Stimulated activated CD4-positive, alpha-beta T cell treated with anti-CD3 and anti-CD28 coated beads, TNF-alpha, amount 100 ng/mL, for 1 hour (primary cell): ENCODE measurements at places on chromosomes 11 and 22.

- DNase-seq = no peak
Observed at GRCh38 chr11:129825380-129825779, 9.7 kb downstream of the TMEM45B start.

DNA sequence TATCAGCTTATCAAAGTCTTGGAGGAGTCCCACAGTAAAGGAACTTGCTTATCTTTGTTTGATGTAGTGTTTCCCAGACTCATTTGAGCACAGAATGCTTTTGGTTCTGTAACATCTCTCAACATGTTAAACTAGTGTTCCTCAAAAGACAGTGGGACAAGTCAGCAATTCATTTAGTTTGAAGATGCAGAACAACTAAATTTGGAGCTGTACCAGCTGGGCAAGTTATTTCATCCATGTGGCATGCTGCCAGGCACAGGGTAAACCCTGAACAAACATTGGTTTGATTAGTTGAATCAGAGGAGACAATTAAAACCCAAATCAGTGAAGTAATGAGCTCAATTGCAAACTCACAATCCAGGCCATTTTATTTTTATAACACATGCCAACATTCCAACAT, 141.2 kb downstream of the CSNK2A3 start:
- DNase-seq = no peak

- no peak for DNase-seq
Observed at GRCh38 chr11:44120169-44120568, 24.7 kb downstream of the EXT2 start.

DNA sequence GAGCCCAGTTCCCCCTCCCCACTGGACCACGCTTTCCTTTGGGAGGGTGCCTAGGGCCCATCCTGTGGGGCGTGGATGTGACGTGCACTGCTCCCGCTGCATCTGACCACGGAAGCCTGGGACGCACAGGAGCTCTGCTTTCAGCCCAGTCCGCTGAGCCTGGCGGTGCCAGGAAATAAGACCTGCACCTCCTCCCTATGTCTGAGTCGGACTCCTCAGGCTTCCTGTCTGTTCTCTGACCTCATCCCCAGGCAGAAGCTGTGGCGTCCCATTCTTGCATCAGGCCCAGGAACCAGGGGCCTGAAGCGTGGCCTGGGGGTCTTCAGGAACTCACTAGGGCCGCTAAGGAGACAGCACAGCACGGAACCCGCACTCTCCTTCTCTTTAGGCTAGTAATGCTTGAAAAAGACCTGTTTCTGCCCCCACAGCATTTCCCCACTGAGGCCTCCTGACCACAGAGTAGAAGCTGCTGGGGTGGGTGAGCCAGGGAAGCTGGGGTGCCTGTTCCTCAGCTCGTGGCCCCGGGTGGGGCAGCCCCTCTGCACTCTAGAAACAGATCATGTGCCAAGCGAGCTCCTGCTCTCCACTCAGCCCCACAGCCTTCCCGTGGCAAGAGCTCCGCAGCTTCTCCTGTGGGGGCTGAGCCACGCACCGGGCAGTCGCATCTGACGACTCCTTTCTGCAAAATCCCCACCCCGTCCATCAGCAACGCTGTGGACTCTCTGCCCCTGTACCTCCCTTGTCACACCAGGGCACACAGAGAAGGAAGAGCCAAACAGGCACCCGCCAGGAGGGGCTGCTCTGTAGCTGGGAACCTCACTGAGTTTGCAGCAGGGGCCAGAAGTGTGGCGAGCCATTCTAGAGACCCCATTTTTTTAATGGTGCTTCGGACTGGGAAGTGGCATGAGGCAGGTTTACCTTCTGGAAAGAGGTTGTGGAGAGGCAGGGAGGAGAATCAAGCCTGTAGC, 22.6 kb downstream of the MOV10L1 start:
- DNase-seq = no peak

GRCh38 chr11:61542024-61542461, 33.5 kb downstream of the LRRC10B start:
- no peak for DNase-seq

- DNase-seq = no peak
Observed at GRCh38 chr11:117394221-117394925, 66.7 kb downstream of the CEP164 start.

- no peak for DNase-seq
Observed at GRCh38 chr11:126817096-126817495, 183.5 kb downstream of the KIRREL3 start.

DNA sequence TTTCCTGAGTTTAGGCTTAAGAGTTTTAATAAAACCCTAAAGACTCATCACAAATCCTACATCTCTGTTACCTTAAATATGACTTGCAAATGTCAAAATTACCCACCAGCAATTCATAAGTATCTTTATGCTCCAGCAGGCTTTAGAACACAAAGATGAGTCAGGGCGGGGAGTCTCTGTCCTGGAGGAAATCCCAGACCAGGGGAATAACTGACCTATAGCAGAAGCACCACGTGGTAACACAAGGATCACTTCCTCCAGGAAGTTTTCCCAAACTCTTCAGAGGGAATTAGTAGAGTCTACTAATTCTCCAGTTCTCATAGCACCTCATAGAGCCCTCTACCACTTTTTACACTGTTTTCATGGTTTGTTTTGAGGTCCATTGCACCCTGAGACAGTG, 217.0 kb downstream of the NAV2 start:
- no peak for DNase-seq

- DNase-seq = no peak
Observed at GRCh38 chr11:34806875-34807274, 109.3 kb downstream of the APIP start.

GRCh38 chr22:17769013-17769715, 5.1 kb downstream of the BID start:
- DNase-seq = no peak

DNA sequence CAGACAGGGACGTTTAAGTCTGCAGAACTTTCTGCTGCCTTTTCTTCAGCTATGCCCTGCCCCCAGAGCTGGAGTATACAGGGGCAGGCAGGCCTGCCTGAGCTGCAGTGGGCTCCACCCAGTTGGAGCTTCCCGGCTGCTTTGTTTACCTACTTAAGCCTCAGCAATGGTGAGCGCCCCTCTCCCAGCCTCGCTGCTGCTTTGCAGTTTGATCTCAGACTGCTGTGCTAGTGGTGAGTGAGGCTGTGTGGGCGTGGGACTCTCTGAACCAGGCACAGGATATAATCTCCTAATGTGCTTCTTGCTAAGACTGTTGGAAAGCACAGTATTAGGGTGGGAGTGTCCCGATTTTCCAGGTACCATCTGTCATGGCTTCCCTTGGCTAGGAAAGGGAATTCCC, 38.5 kb downstream of the NELL1 start:
- no peak for DNase-seq

DNA sequence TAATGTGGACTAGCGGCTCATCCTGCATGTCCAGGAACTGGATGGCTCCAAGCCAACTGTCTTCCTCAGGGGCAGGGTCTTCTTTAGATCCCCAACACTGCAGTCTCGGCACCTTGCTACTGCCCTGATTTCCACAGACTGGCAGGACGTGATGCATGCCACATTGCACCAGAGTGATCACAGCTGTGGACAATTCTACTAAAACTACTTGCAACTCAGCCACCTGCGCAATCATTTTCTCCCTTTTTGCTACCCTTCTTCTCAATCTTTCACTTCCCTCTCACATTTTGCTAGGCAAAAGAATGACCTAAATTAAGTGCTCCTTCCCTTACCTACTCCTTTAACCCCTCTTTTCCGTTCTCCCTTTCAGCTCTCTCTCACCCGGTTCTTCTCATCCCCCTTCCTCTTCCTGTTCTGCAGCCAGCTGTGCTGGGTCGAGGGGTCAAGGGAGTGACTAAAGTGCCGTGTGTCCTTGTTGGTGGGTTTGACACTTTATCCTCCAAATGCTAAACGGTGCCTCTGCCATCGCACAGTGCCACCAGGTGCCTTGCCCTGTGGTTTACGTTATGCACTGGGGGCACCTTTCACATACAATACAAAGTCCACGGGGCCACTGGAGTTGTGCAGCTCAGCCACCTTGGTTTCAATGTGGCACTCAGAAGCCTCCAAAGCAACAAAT, 11.5 kb upstream of the PEX26 start:
- no peak for DNase-seq

DNA sequence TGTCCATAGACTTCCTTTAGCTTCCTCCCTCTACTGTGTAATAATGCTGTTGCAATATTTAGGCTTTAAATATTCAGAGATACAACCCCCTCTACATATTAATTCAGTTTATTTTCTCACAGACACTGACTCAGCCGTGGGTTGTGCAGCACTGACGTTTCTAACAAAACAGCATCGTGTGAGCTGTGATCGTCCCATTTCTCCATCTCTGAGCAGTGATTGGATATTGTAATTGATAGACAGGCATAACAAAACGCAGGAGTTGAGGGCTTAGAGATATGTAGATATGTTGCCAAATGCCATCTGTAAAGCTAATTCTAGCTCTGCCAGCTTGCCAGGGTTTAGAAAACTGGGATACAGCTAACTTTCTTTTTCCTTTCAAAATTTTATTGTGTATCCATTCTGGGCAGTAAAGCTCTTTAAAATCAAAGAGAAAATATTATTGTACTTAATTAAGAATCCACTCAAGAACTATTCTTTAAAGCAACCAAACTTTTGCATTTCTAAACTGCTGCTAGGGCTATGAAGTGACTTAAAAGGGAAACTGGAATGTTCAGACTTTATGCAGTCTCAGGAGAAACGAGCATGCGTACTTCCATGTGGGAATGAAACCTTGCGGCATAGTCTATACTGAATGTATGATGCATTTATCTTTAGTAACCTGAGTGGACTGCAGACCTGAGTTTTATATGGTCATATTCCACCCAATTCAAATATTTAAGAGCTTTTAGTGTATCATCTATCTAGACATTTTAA, 22.7 kb downstream of the BTBD10 start:
- DNase-seq = no peak

GRCh38 chr22:24730864-24731263, 43.7 kb downstream of the PIWIL3 start:
- DNase-seq = no peak

DNA sequence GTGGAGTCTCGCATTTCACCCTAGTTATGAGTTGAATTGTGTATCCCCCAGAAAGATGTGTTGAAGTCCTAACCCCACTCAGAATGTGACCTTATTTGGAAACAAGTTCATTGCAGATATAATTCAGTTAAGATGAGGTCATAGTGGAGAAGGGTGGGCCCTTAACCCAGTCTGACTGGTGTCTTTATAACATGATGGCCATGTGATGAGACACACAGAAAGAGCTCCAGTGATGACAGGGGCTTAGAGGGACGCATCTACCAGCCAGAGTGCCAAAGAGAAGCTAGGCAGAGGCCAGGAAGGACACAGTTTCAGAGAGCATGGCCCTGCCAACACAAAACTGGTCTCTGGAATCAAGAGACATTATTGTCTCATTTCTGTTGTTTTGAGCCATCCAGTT, 50.3 kb downstream of the LARGE1 start:
- no peak for DNase-seq

GRCh38 chr11:44171518-44171917, 76.0 kb downstream of the EXT2 start:
- DNase-seq = no peak

DNA sequence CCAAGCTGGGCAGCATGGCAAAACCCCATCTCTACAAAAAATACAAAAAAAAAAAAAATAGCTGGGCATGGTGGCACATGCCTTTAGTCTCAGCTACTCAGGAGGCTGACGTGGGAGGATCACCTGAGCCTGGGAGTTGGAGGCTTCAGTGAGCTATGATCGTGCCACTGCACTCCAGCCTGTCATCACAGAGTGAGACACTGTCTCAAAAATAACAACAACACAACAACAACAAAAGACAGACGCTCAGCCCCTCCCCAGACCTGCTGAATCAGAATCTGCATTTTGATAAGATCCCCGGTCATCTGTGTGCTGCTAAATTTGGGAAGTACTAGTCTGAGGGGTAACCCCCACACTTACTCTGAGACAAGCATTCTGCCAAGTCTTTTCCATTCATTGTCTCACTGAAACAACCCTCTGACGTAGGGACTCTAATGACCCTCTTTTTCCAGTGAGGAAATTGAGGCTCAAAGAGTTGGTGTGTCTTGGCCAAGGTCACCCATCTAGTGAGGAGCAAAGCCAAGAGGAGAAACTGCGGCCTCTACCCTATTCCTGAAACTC, 7.5 kb downstream of the NEFH start:
- DNase-seq = no peak

GRCh38 chr22:45473626-45474237, 29.0 kb upstream of the FBLN1 start:
- DNase-seq = no peak

GRCh38 chr22:45064313-45065278, 54.8 kb upstream of the PHF21B start:
- no peak for DNase-seq

DNA sequence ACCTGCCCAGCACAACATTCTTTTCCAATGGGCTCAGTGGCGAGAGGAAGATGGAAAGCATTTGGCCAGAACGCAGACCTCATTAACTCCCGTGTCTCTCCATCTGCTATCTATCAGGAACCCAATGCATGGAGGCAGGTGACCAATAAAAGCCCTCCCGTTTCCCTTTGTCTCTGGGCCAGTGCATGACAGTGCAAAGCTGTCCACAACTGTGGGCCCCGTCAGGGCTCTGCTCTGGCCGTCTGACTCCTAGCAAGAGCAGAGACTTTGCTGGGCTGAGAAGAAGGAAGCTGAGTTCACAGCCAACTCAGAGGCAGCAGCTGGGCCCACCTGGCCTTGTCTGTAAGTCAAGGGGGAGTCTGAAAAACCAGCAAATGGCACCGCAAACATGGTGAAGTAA, 177.8 kb downstream of the TENM4 start:
- DNase-seq = no peak

DNA sequence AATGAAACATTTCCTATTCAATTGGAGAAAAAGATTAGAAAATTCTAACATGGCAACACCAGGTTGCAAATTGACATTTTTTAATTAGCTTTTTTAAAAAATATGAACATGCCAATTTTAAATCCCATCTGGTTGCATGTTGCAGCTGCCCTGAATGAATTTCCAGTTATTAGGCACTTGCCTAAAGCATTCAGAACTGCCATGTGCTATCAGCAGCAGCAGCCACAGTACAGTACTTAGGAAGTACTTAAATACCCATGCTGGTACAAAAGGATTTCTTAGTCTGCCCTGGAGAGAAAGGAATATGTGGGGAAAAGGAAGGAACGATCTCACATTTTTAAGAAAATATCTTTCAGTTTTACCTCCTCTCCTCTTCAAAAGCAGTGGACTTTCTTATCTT, 46.2 kb downstream of the FAM168A start:
- no peak for DNase-seq

DNA sequence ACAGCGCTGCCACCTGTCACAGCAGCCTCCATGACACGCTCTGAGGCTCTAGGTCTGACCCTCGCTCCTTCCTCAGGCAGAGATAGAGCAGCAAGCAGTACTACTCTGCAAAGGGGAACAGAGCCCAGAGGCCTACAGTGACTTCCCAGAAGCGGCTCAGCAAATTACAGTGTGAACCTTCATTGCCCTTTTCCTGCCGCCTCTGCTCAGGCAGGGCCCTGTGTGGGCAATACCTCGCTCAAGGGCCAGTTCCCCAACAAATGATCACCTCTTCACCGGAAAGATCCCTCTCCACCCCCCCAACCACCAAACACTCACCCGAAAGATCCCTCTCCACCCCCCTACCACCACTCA, 12.3 kb downstream of the KIAA0930 start:
- no peak for DNase-seq
